ENCODE measurements at places on chromosomes 1 and 21. TPM values are rescaled to one million over a fixed set of nuclear protein-coding genes. Genes with fewer than 3 reads are reported as not detected.

The HUNK gene
- total RNA-seq, result 4.7 TPM

The CENPF gene
- total RNA-seq, result 213 TPM

The PLCH2 gene
- total RNA-seq, result 0.54 TPM

The GPR52 gene
- 0.84 TPM for total RNA-seq

The GNG4 gene
- 14.9 TPM for total RNA-seq

DNA sequence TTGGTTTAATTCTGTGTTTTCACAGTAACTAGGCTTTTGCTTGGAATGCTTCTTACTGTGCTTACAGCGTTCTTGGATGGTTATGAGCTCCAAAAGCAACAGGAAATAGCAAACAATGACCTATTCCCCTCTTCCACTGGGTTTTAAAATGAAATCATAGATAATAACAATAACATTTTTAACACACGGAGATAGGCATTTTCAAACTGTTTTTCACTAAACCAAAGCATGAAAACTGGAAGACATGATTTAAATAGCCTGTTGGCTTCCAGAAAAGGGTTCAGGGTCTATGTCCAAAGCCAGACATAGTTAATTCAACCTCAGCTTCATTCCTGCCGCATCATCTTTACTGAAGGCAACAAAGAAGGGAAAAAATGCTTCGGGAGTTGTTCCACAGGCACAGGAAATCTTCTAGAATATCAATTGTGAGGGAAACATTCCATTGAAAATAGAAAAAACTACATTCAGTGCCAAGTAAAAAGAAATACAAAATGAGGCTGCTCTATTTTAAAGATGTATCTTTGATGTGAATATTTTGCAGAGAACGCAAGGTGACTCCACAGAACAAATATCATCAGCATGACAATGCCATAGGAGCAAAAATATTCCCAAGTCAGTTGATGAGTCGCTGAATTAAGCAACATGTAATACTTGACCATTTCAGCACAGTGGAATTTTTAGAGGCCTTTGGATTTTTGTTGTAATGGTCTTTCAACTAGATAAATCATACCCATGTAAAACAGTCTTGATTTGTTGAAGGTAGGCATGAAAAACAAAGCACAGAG, 80.7 kb downstream of the NID1 start:
- no peak for DNase-seq

DNA sequence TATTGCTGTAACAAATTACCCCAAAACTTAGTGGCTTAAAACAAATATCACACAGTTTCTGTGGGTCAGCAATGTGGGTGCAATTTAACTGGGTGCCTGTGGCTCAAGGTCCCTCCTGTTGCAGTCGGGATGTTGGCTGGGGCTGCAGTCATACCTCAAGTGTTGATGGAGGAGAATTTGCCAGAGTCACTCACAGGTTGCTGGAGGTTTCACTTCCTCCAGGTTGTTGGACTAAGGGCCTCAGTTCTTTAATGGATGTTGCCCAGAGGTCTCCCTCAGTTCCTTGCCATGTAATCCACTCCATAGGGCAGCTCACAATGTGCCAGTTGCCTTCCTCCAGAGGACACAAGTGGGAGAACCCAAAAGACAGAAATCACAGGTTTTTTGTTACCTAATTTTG, 2.5 kb upstream of the TAF13 start:
- no peak for DNase-seq

GRCh38 chr1:154391086-154391770, 13.9 kb upstream of the IL6R start:
- DNase-seq, result no peak

DNA sequence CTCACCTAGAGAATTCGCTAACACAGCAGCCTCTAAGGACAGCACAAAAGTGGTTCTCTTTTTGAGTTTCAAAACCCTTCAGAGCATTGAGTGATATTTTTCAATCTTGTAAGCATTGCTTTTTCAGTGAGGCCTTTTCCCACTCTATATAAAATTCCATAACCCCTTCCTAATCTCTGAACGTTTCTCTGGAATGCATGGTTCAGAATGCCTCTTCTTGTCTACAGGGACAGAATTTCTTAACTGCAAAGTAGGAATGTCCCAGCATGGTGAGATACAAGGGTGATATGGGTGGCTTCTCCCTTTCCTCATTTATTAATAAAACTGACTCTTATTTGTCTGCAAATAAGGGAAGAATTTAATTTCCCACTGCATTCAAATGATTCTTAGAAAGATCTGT, 377.9 kb downstream of the LTN1 start:
- no peak for DNase-seq

GRCh38 chr1:17061486-17061885, 7.7 kb upstream of the SDHB start:
- DNase-seq, result no peak

- DNase-seq, result no peak
These were observed 55.4 kb downstream of the SLC37A1 start for GRCh38 chr21:42568866-42569731.

GRCh38 chr1:231416901-231417300, 5.2 kb downstream of the EGLN1 start:
- DNase-seq, result no peak

DNA sequence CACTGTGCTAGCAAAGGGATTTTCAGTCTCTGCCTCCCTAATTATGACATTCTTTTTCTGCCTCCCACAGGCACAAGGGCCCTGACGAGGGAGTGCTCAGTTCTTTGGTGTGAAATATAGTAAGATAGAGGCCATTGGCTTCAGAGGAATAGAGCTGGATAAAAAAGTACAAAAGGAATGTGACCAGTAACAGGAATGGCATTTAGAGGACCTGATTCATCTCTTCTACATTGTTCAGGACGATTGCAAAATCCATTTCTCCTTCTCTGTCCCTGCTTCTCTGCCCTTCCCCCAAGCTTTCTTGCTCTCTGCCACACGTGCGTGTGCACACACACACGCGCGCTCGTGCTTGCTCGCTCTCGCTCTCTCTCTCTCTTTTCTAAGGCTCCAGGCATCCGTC, 668.2 kb downstream of the KIF26B start:
- DNase-seq, result no peak

DNA sequence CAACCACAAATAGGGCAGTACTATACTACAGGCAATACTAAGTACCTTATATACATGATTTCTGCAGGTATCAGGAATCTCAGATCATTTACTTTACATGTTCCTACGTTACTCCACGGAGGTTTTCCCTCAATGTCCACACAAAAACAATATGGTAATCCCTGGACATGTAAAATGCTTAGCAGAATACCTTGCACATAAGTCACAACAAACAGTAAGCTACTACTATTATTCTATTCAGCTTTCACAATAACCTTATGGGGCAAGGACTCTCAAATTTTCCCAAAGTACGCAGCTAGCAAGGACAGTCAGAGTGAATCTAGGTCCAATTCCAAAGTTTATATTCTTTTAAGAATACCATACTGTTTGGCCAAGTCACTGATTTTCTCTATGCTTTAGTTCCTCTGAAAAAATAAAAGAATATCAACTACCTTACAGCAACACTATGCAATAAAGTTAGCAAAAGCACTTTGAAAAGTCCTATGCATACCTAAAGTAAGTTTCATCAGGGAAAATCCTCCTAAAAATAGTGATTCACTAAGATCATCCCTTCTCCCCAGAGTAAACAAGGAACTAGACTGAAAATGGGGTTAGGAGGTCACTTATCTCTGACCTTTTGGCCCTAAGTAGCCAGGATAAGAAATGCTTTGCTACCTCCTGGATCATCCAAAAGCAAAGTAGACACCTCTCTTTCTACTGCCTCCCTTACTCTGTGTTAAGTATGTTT, 67.4 kb downstream of the LUZP1 start:
- DNase-seq, result no peak

GRCh38 chr21:41960386-41960785, 6.6 kb upstream of the C2CD2 start:
- DNase-seq, result no peak

- DNase-seq, result no peak
These were observed 31.0 kb downstream of the CD53 start for GRCh38 chr1:110903853-110904500.

DNA sequence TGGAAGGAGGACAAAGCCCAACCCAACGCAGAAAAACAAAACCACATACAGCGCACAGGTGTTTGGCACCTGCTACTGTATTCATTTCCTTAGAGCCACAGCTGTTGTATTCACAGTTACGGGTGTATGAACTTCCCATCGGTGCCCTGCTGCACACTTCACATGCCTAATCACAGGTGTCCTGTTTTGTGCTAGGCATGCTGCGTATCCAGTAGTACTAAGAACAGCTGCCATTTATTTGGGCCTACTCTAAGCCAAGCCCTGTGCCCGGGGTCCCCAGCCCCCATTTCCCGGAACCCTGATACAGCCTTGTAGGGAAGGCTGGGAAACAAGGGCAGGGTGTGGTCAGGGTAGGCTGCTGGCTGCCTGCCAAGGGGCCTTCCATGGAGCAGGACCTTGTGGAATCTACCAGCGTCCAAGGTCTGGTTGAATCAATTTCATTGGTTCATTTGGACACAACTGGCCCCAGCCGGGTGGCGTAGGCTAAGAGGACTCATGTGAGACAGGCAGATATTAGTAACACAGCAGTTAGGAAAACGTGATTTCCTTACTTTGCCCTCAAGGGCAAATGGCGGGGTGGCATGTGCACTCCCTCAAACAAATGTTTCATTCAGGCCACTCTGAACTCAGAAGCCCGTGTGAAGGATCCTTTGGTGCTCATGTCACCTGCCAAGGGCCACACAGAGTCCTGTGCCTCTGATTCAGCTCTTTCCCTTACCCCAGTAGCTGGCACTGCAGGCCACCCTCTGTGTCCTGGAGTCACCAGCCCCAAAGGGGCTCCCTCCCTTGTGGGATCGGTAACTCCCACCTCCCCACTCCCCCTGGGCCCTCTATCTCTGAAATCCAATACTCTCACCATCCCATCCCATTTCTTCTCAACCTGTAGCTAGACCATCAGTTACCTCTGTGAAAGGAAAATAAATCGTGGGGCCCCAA, 986 bp upstream of the RNF186 start:
- DNase-seq, result no peak

GRCh38 chr1:246797597-246797996, 73.4 kb downstream of the SCCPDH start:
- no peak for DNase-seq

- no peak for DNase-seq
These were observed 1.2 kb upstream of the FAAP20 start for GRCh38 chr1:2195785-2196184.

GRCh38 chr1:224245188-224245587, 62.1 kb downstream of the DEGS1 start:
- DNase-seq, result no peak

DNA sequence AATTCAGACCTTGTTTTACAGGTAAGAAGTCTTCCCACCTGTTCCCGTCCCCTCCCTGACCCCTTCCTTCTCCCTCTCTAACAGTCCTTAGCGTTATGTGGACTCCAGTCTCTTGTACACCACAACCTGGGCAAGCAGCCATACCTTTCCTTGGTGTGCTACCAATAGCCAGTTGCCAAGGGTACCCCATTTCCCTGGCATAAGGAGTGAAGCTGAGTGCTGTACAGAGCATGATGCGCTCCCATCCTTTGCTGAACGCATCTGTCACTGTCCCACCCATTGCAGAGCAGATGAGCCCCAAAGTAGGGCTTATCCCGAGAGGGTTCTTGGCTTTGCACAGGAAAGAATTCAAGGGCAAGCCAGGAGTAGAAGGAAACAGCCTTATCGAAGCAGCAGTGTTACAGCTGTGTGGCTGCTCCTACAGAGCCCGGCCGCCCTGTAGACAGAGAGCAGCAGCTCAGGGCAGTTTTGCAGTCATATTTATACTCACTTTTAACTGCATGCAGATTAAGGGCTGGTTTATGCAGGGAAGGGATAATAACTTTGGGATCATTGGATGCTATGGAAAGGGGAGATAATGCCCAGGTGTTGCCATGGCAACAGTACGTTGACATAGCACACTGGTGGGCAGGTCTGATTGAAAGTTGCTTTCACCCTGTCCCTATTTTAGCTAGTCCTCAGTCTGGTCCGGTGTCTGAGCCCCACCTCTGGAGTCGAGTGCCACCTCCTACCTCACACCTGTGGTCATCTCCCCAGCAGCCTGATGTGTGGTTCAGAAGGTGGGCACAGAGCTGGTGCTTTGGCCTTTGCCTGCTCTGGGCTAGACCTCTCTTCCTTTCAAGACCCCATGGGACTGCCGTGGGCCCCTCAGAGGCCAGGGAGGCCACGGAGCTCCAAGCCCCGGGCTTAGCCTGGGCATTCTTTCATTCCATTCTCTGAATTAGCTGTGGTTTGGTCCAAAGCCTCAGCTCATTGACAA, 5.1 kb downstream of the FHAD1 start:
- peak; percentile 27 for DNase-seq

DNA sequence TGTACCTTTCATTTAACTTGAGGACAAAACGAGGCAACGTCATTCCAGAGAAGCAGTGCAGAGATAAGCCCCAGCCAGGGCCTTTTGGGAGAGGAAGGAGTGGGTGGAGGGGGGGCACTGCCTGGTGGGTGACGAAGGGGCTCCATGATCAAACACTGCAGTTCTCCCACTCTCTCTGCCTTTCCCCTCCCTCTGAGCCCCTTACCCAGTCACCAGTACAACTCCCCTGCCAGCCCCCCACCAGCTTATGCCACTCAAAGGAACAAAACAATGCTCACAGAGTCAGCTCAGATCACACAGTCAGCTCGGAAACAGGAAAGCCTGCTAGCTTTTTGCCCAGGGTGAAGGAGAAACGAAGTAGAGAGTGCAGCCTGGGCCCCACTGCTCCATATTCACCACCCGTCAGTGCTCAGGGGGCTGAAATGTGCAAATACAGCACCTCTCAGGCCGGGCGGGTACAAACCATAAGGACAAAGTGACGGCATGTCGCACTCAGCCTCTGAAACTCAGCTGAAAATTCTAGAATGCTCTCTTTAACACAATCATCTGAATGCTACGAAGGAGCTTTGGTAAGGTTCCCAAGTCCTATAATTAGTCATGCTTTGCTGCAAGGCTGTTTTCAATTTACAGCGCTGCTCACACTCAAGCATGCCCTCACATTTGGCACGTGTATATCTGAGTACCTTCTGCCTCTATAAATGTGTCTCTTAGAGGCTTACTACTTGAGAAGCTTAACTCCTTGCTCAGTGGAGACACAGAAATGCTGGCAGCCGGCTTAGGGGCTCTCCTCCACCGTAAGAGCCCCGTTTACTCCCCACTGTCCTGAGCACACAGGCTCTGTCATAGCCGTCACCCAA, 65.8 kb upstream of the RAB4A start:
- DNase-seq, result peak; percentile 34

DNA sequence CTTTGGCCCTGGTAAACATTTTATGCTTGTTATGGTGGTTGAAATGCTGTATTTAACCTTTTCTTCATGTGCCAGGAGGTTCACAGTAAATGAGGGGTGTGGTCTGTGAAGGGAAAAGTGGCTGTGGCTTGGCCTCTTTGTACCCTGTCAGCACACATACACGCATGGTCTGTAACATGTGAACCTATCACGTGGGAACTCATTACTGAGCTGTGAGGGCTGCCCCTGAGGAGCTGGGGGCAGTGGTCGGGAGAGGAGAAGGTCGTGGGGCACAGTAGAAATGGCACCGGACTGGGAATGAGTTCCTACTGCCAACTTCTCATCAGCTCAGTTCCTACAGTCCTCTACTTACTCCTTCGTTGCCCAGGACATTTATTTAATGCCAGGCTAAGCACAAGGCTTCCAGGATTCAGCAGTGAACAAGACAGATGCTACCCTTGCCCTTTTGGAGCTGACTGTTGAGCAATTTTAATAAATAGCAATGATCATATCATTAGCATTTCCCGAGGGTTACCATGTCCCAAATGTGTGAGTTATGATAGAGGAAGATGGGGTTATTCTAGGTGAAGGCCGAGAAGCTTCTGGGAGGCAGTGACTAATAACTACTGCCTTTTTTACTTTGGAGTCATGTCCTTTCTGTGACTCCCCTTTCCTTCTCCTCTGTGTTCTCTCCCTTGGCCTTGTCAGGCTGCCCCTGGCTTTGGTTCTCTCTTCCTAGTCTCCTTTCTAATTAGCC, 38.8 kb downstream of the DDR2 start:
- DNase-seq, result no peak
